T-helper 1 cell (primary cell): ENCODE measurements at places on chromosomes 2 and 18.
A peak's percentile ranks its signal among the peaks of the same experiment; 100 is the strongest.

DNA sequence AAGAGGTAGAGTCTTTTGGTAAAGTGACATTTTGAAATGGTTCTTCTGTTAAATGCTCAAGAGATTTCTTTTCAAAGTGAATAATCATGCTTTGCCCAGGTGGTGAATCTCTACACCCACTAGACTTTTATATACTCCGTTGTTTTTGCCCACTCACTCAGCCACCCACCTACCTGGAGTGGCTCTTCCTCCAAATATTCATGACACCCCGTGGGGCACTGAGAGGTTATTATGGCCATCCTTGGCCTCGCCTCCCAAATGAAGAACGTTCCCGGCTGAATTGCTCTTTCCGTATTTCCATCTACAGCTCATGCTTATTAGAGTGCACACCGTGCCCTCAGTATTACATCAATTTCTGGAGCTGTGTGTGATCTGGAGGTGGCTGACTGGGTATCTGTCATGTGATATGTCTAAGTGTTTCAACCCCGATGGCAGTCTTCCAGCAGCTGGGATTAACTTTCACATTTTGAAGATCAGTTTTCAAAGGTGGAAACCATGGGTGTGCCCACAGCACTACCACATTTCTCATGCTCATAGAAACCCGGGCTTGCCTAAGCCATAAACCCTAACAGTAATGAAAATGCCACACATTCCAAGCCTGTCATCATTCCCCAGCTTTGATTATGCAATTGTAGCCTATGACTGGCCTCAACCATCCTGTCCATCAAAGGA lies 406.6 kb upstream of the MMADHC start:
- DNase-seq = no peak

- no peak for DNase-seq
Measured at GRCh38 chr2:148814143-148814859, 60.7 kb upstream of the KIF5C start.

- DNase-seq = no peak
Measured at GRCh38 chr2:108593547-108594098, 59.4 kb downstream of the LIMS1 start.

- peak; percentile 39 for DNase-seq
Measured at GRCh38 chr2:136238286-136239078, 120.5 kb upstream of the CXCR4 start.

DNA sequence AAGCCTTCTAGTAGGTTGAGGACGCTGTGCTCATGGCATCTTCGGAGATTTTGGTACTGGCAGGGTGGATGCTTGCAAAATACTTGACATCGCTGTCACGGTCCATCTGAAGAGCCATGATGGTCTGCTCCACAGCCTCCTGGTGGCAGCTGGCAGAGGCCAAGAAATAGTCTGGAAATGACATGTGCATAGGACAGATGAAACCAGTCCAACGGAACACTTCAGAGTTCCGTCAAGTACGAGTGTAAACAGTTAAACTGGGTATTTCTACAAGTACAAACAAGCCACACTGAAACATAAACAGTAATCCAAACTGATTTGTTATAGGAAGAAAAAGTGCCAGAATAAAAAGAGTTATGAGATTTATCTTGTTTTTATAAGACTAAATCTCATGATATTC lies 66.6 kb downstream of the PPP4R1 start:
- no peak for DNase-seq

GRCh38 chr2:37142546-37142945 lies 14.2 kb downstream of the EIF2AK2 start:
- DNase-seq = no peak

DNA sequence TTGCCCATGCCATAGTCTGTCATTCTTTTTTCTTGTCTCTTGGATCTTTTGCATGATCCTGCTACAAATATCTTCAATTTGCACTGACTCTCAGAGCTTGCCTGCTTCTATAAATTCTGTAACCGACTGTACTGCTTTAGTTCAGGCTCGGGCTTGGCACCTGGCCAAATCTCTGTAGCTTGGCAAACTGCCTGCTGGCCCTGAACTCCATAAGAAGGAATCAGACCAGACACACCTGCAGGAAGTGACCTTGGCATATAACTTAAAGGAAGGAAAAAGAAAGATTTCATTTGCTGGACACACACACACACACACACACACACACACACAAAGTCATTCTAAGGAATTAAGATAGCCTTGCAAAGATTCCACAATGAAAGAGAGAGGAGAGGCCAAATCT lies 291.2 kb upstream of the DDX18 start:
- DNase-seq = no peak

- DNase-seq = no peak
Measured at GRCh38 chr18:78589916-78590437, 389.6 kb upstream of the SALL3 start.

- DNase-seq = no peak
Measured at GRCh38 chr2:161946489-161947107, 127.4 kb downstream of the DPP4 start.

- no peak for DNase-seq
Measured at GRCh38 chr2:7355781-7356180, 438.6 kb downstream of the RNF144A start.

DNA sequence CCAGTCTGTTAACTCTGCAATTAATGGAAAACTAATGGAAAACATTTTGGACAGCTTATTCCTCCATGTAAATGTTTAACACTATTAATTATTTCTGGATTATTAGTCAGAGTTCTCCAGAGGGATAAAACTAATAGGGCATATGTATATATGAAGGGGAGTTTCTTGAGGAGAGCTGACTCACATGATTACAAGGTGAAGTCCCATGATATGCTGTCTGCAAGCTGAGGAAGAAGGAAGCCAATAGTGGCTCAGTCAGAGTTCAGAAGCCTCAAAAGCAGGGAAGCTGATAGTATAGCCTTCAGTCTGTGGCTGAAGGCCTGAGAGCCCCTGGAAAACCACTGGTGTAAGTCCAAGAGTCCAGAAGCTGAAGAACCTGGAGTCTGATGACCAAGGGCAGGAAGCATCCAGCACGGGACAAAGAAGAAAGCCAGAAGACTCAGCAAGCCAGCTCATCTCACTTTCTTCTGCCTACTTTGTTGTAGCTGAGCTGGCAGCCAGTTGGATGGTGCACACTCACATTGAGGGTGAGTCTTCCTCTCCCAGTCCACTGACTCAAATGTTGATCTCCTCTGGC lies 136.0 kb downstream of the PTH2R start:
- DNase-seq = no peak

GRCh38 chr2:240561325-240561971 lies 1.3 kb downstream of the DUSP28 start:
- no peak for DNase-seq

DNA sequence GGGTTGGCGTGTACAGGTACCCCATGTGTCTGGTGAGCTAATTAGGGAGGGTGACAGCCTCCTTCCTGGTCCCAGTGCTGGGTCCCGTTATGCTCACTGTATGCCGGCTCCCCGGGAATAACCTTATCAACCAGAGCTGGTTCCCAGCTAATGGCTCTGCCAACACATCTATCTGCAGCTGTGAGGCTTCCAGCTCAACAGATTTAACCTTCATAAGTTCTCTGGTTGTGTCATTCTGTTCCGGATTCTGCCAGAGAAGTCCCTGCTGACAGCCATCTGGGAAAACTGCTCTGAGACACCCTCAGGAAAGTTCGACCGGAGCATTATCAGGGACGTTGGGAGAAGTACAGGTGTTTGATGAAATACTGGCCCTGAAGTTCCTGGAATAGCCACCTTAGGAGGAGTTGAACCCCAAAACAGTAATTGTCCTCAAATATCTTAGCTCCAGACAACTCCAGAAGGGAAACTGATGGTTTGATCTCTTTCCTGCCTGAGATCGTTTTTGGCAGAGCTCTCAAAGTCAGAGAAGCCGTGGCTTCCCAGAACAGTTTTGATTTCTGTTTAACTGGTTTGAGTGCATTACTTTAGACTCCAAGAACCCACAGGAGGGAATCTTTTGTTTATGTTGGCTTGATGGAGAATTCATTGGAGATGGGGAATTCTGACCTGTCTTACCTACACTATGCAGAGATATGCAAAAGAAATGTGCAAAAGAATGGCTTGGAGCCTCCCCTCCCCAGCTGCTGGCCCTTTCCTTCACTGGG lies 39.4 kb upstream of the TXNDC2 start:
- no peak for DNase-seq

DNA sequence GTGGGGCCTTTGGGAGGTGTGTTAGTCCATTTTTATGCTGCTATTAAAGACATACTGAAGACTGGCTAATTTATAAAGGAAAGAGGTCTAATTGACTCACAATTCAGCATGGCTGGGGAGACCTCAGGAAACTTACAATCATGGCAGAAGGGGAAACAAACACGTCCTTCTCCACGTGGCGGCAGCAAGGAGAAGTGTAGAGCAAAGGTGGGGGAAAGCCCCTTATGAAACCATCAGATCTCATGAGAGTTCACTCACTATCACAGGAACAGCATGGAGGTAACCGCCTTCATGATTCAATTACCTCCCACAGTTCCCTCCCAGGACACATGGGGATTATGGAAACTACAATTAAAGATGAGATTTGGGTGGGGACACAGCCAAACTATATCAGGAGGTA lies 187.1 kb upstream of the OSR1 start:
- no peak for DNase-seq

- no peak for DNase-seq
Measured at GRCh38 chr2:208570851-208571763, 164.5 kb downstream of the PTH2R start.

DNA sequence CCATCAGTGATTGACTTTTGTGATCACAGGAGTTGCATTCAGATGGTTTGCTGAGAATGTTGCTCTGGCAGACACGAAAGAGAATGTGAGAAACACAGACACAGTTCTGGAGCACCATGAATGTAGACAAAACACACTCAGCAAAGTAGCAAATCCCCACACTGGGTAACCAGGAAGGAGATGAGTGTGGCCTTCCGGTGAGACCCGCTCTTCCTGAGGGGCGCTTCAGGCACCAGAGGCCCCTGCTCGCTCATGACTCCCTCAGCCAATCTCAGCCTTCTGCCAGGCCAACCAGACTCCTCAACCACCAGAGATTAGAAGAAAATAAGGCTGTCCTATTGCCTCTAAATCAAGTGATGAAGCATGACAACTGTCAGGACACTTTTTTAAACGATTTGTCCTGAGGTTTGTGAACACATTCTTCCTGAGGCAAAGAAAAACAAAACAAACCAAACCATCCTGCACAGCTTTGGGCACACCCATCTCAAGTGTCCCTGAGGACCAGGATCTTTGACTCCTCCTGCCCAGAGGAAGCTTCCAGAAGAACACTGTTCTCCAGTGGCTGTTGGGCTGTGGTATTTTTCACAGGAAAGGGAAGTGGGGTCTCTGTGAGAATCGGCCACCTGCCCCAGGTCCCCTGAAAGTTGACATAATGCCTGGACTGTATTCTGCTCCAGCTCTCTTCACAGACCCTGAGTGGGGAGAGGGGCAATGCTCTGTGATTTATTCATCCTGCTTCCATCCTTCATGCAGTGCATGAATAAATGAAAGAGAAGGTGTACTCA lies 152.8 kb downstream of the BCL11A start:
- no peak for DNase-seq

DNA sequence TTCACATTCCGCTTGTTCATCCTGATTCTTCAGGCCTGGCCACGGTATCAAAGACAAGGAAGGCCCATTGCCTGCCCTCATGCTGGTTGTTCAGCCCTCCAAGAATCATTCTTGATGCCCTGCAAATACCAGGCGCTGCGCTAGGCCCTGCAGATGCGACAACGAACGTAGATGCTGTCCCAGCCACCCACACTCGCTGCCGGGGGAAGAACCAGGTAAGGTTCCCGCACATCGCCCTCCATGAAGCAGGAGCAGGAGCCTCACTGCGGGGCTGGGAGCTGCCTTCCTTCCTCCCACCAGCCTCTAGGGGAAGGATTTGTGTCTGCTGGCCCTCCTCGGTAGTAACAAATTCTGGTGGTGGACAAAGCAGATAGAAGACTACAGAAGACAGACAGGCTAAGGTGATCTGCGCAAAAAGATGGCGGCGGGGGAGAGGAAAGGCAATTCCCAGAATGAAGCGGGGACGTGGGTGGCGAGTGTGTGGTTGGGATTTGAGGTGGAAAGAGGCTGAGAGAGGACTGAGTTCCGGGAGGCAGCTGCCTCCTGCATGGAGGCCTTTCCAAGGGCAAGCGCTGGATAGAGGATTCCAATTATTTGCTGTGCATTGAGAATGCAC lies 19.8 kb upstream of the GPR55 start:
- DNase-seq = no peak
